ENCODE measurements at places on chromosomes 4 and X. TPM values are rescaled to one million over a fixed set of nuclear protein-coding genes. Genes with fewer than 3 reads are reported as not detected.

The PF4V1 gene
- total RNA-seq = not detected

The ZDHHC15 gene
- not detected for total RNA-seq

DNA sequence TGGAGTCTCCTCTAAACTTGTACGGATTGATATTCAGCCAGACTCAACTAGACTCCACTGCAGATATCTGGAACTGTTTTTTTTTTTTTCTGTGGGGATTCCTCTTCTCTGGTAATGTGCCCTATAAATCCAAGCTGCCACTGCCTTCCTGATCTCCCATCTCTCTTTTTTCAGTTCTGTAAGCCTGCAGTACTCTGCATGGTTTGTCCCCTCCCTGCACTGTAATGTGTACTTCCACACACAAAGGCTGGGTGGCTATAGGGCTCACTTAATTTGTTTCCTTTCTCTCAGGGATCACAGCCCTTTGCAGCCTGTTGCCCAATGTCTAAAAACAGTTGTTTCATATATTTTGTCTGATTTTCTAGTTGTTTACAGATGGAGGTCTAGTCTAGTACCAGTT is 84.7 kb upstream of the RPA4 start:
- DNase-seq = no peak

- DNase-seq = no peak
Observed at GRCh38 chr4:128553686-128554515, 255.6 kb upstream of the JADE1 start.

- no peak for DNase-seq
Observed at GRCh38 chr4:38805530-38806145, 1.0 kb upstream of the TLR1 start.

- no peak for DNase-seq
Observed at GRCh38 chr4:56149591-56149990, 200.8 kb downstream of the CEP135 start.

DNA sequence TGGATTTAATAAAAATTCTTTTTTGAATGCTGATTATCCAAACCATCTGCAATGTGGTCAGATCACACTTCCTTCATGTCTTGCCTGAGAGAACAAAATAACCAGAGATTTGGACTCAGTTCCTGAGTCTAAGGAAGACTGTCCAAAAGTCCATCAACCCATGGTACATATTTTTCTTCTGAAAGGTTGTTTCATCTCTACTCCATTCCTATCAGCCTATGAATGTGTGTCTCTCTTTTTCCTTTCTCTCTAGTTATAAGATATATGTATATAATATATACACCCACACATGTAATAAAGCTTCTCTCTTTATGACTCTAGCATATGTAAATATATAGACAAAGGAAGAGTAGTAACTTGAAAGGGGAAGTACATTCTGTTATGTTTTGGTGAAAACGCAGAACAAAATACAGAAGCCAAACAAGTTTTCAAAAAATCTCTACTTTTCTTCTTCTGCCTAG is 226.9 kb downstream of the ARHGAP24 start:
- DNase-seq = no peak

DNA sequence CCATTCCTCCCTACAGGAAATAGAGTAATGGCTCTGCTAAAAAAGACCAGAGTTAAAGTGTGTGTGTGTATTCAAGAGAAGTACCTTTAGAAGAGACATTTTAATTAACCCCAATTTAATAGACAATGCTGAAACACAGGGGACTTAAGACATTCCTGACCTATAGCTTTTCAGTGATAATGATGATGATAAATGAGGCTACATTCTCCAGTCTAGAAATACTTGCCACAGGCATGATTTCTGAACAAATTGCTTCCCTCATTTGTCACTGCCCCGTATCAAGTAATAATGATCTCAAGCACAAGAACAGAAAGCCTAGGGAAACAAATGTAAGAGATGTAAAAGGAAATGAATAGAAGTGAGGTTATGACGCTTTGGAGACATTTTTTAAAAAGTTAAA is 117.1 kb downstream of the UNC5C start:
- no peak for DNase-seq

GRCh38 chrX:84634201-84634782 is 132.0 kb upstream of the HDX start:
- no peak for DNase-seq

DNA sequence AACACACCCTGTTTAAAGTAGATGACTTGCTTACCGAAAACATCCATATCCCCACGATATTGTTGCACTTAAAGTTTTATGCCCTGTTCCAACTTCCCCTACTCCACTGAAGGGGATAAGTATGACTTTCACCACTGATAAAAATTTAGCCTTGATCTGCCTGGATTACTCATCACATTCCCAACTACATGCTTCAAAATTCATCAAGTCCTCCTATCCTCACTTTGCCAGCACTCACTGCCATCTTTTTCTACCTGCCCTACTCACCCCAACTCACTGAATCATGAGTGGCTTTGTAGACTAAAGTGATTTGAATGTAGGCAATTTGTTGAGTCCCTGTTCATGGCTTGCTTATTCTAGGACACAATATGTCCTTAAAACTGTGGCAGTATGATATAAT is 12.2 kb upstream of the GPRIN3 start:
- DNase-seq = no peak

GRCh38 chr4:107600983-107601382 is 119.1 kb downstream of the PAPSS1 start:
- DNase-seq = no peak

DNA sequence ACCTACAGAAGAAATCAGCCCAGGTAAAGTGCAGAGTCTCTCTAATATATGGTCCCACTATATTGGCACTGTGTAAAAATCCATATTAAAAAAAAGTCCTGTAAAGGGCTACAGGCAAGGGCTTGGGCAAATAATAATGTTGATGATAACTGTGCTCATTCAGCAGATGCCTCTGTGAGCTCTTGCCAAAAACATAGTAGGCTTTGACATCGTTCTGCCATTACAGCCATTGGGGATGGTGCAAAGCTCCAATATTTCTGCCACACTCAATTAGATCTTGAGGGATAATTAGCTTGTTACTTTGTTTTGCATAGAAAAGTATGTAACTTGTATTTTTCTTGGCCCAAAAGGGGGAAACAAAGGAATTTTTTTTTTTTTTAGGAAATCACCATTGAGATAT is 645.5 kb upstream of the FAM241A start:
- DNase-seq = no peak

Data from PC-9 (cell line).